ENCODE measurements at places on chromosomes 16 and 17.

- DNase-seq: no peak
Observed at GRCh38 chr17:3663102-3664011, 5.0 kb downstream of the TAX1BP3 start.

DNA sequence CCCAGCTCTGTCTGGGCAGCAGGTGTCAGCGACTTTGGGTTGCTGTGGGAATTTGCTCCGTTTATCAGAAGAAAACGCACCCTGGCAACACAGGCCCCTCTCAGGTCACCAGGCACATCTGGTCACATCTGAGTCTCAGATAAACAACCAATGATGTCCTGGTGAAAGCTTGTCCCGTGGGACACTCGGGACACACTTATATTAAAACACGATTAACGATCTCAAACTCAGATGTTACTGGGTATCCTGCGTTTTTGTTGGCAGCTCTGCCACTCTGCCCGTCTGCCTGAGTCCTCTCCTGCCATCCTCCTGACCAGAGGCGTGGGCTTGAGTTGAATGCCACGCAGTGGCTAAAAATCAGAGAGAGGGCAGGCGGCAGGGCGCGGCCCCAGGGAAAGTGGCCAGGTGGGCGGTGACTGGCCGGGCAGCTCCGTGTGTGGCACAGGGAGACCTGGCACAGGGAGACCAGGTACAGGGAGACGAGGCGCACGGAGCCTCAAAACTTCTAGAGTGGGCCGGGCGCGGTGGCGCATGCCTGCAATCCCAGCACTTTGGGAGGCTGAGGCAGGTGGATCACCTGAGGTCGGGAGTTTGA, 2.1 kb downstream of the SECTM1 start:
- no peak for DNase-seq

DNA sequence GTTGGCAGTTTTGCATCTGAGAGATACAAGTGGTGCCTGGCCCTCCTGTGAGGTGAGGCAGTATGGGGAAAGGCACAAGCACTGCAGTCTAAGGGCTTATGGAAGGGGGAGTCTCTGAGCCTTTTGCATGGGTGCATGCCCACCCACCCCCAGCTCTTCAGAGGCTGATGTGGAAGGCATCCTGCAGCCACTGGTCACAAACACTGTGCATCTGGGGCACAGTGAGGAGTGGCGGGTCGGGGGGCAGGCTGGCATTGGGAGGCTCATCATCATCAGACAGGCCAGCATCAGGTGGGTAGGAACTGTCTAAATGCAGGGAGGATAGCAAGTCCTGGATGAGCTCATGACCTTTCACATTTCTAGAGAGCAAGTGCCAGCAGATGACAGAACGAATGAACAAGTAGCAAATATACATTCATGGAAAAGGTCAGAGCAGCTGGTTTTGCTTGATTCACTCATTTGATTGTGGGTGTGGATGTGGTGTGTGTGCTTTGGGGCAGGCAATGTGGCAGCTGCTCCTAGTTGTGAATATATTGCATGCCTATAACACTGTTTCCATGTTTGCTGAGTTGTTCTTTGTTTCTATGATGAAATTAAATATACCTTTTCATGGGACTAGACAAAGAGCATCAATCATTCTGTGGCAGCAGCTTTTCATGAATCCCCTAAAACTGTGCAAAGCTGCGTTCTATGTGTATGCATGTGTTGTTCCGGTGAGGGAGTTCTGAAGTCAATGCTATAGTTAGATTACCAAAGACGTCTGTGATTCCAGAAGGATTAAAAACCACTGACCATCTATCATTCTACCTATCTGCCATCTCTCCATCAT, 29.2 kb downstream of the TRIM25 start:
- DNase-seq: no peak

DNA sequence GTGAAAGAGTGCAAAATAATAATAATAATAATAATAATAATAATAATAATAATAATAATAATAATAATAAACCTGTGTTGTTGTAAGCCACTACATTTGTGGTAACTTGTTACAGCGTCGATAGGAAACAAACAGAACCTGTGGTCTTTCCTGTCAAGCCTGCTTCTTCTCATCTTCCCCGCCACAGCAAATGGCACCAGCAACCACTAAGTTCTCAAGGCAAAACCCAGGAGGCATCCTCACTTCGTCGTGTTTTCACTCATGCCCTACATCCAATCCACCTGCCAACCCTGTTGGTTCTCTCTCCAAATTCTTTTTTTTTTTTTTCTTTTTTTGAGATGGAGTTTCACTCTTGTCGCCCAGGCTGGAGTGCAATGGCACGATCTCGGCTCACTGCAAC, 34.2 kb downstream of the ITGAE start:
- DNase-seq: no peak

DNA sequence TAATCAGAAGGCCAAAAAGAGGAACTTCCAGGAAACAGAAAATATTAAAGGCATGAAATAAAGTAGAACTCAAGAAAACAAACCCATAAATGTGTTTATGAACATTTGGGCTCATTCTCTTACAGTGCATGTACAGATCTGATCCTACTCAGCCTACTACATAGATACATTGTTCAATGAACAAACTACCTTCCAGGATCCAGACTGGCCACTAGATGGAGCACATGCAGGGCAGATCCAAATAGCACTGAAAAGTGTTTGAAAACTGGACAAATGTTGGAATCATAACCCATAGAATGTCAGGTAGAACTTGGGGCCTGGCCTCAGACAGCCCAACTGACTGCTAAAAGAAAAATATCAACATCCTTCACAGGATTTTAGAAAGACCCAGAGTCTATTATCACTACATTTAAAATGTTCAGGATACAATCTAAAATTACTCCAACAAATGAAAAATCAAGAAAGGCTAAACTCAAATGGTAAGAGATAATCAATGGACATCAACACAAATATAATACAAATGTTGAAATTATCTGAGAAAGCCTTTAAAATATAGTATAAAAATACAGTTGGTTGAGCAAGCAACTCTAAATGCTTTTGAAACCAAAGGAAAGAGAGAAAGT, 122.4 kb upstream of the NUDT7 start:
- peak; percentile 62 for DNase-seq

GRCh38 chr16:88635671-88636319, 2.6 kb upstream of the IL17C start:
- DNase-seq: no peak

GRCh38 chr17:81926451-81927151, 934 bp downstream of the MAFG start:
- peak; percentile 88 for DNase-seq

GRCh38 chr16:84055366-84055765, 12.8 kb upstream of the SLC38A8 start:
- DNase-seq: no peak

DNA sequence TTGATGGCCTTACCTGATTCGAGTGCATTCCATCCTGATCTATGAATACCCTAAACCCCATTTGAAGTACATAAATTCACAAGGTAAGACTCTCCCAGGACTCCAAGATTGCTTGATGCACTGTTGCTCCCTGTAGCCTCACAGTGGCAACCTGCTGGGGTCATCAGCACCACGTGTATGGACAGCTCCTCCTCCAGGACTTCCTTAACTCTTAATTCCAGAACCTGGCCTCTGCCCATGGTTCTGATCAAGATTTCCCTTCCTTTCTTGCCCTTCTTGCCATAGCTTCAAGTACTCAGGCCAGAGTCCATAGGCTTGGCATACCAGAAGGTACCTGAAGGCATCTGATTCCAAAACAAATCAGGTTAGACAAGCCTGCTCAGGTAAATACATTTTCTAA, 34.0 kb upstream of the NLK start:
- DNase-seq: peak; percentile 63

DNA sequence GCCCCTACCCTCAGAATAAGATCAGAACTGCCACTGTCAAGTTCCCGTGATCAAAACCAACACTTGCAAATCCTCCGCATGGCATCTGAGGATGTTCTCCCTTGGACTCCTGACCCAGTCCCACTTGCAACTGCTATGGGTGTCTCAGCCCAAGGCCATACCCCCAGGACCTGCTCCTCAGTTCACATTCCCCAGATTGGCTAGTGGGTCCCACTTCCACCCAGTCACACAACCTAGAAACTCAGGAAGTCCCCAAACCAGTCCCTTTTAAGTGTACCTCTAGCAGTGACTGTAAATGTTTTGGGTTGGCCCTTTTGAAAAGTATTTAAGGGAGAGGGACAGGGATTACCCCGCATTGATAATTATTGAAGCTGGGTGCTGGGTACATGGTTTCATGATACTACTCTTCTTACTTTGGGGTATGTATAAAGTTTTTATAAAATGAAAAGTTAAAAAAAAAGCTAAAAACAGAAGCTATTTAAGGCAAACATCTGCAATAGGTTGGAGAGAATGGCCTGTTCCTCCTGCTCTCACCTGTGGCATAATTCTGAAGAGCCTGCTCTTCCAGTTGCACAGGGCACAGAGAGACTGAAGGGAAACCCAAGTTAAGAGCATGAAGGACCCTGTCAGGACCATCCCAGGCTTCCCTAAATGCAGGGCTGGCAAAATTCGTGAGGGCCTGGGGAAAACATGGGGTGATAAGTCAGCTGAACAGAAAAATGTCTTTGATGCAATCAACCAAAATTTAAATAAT, 42.5 kb downstream of the ERN1 start:
- DNase-seq: no peak

GRCh38 chr17:78300962-78301820, 58.7 kb downstream of the SOCS3 start:
- peak; percentile 37 for DNase-seq

GRCh38 chr17:64097196-64097936, 32.6 kb downstream of the ERN1 start:
- peak; percentile 69 for DNase-seq

DNA sequence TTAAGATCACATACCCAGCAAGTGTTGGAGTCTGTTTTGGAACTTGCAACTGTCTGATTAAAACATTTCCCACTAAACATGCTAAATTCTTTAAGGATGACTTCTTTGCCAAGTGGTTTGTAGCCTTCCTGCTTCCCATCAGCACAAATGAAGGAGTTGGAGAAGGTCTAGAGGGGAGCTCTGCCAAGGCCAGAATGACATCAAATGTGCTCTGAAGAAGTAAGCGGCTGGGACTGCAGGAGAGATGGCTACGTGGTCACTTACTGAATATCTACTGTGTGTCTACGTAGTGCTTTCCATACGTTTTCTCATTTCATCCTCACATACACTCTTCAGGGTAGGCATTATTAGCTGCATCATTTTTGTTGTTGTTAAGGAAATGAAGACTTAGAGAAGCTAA, 135.7 kb upstream of the NLRP1 start:
- DNase-seq: no peak

DNA sequence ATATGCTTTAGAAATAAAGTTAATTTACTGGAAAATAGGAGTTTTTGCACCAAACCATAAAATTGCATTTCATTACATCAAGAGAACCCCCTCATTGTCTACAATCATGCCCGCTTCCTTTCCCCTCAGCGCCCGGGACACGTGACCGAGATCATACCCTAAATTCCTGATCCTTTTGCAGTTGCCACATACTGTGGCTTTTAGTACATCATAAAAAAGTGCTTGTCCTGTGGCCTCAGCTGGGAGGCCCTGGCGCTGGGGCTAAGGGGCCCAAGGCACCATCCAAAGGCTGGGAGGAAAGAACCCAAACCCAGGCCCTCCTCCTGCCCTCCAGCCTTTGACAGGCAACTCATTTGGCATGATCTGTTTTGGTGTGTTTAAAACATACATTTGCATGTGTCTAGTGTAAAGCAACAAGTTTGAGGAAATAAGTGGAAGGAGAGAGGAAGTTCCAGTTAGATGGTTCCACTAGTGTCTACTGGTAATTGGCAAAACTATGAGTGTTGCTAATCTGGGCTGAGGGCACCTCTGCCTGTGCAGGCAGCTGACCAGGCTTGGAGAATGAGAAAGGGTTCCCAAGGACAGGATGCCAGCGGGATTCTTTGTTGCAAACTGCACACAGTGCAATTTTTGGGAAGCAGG, 6.0 kb downstream of the CDK5R1 start:
- DNase-seq: no peak

- no peak for DNase-seq
Observed at GRCh38 chr17:6912110-6913051, 80.9 kb upstream of the TEKT1 start.

DNA sequence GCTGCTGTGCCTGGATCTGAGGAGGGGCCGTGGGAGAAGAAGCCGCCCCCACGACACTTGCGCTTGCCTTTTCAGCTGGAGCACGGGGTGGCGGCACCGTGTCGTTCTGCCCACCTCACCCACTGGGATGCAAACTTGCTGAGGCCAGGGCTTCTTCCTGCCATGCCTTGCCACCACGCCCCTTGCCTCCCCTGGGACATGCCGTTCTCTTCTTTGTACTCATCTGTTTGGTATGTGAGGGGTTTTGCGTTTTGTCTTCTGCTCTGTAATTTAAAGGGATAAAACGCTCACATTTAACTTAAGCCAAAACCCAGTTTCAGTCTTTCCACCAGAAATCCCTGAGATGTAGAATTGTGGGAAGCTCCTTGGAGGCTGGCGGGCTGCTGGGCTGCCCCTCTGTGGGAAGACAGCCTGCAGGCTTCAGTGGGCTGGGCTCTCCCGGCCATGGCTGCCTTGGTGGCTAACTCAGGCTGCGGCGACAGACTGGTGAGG, 180.2 kb downstream of the RPTOR start:
- DNase-seq: peak; percentile 86

GRCh38 chr17:19369107-19369778, 6.7 kb upstream of the B9D1 start:
- DNase-seq: no peak

DNA sequence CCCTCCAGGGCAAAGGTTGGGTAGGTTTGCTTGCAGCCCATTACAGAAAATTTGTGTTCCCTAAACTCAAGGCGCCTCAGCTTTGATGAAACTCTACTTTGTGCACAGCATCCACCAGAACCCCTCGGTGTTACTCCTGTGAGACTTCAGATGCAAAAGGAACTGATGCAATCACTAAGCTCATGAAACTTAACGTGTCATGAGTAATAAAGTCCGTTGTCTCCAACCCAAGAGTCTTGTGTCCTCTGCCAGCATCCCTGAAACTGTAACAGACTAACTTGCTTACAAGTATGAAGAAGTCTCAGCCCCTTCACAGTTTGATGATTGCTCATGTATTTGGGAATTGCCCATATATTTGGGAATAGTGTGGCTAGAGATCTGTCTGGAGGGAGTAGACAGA, 74.8 kb upstream of the MARCHF10 start:
- peak; percentile 80 for DNase-seq

GRCh38 chr17:40663252-40663651, 1.7 kb downstream of the KRT222 start:
- DNase-seq: no peak

DNA sequence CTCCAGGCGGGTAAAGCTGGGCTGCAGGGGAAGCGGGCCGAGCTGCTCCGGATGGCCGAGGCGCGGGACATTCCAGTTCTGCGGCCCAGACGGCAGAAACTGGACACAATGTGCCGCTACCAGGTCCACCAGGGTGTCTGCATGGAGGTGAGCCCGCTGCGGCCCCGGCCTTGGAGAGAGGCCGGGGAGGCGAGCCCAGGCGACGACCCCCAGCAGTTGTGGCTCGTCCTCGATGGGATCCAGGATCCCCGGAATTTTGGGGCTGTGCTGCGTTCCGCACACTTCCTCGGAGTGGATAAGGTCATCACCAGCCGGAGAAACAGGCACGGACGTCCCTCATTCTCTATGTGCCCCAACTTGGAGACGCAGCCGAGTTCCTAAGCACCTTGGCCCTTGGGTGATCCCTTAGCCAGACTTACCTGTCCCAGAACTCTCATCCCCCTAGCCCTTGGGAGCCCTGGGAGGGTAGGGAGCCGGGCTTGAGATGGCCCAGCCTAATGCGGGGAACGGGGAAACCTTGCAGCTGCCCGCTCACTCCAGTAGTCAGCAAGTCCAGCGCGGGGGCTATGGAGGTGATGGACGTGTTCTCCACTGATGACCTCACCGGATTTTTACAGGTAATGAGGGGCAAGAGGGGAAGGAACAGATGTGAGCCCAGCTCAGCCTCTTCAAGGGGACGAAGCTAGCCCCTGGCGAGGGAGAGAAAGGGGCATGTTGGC, 806 bp downstream of the MRM1 start:
- DNase-seq: peak; percentile 54

- no peak for DNase-seq
Observed at GRCh38 chr16:65212791-65213190, 90.9 kb upstream of the CDH11 start.
